ENCODE measurements at places on chromosomes 16 and 17. TPM values are rescaled to one million over a fixed set of nuclear protein-coding genes. Genes with fewer than 3 reads are reported as not detected.

DNA sequence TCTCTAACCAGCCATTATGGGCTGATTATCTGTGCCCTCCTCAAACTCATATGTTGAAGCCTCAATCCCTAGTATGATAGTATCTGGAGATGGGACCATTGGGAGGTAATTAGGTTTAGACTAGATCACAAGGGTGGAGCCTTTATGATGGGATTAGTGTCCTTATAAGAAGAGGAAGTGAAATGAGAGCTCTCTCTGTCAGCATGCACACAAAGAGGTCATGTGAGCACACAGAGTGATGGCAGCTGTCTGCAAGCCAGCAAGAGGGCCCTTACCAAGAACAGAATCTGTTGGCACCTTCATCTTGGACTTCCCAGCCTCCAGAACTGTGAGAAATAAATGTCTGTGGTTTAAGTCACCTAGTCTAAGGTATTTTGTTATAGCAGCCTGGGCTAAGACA is 101.9 kb downstream of the PCTP start:
- no peak for DNase-seq

The CSH1 gene
- not detected for total RNA-seq

GRCh38 chr16:65041667-65042066 is 80.2 kb downstream of the CDH11 start:
- no peak for DNase-seq

The RGS11 gene
- 7.3 TPM for total RNA-seq

The KRTAP4-3 gene
- not detected for total RNA-seq

DNA sequence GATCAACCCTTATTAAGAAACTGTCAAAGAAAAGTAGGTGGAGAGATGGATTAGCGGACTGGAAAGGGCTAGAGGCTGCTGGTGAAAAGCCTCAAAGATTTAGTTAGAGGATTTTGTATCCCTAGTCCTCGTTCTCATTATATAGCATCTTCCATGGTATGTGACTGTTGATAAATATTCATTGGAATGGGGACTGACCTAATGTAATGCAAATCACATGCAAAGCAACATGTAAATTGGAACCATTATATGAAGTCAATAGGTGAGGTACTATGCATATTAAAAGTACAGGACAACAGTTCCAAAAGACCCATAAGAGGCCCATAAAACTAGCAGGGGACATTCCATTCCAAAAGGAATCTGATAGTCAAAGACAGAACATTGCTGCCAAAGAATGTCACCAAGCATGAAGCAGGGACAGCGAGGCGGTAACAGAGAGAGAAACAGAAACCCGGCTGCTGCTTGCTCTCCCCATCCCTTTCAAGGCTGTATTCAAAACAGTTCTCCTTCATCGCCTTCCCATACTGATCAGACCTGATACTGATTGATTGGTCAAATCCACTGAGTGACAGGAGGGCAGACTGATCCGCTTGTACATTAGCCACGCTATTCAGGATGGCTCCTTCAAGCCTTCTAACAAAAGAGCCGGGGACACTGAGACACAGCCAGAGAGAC is 44.5 kb downstream of the SOX9 start:
- no peak for DNase-seq

DNA sequence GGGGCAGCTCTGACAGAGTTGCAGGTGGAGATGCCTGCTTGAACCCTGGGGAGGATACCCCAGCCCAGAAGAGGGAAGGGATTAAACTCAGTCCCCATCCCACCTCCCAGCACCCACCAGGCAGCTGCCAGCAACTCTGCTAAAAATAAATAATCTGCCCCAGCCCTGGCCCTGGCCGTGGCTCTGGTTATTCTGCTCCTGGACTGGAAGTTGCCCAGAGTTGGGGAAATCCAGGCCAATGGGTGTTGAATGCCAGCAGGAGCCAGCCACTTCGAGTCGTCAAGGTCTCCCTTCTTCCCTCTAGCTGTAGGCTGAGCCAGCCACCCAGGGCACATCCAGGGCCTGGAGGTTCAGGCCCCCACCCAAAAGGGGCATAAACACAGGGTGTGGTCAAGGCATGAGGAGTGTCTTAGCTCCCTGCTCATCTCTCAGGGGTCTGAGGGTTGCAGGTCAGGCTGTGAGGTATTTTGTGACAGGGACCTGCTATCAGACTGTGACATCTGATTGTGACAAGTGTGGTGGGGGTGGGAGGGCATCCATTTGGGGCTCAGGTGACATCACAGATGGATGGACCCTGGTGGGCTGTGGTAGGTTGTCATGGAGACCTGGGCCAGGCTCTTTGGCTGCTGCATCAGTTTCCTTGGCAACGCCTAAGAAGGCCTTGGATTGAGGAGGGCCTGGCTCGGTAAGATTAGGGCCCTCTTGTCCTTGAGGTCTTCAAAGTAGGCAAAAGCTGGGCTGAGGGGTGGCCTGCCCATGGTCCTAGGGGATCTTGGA is 1.0 kb upstream of the RRAD start:
- DNase-seq, result peak; percentile 88

DNA sequence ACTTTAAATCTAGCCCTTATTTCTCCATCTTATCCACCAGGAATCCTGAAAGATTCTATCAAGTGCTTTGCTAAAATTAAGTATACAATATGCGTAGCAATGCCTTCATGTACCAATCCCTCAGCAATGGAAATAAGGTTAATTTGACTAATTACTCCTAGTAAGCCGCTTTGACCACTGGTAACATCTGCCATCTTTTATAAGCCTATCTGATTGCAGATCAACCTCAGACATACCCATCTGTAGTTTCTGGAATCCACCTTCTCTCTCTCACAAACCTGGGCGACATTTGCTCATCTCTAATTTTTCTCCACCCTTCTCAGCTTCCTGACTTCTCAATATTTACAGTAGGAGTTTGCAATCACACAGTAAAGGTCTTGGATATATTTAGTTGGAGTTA is 138.8 kb upstream of the CRHR1 start:
- no peak for DNase-seq

DNA sequence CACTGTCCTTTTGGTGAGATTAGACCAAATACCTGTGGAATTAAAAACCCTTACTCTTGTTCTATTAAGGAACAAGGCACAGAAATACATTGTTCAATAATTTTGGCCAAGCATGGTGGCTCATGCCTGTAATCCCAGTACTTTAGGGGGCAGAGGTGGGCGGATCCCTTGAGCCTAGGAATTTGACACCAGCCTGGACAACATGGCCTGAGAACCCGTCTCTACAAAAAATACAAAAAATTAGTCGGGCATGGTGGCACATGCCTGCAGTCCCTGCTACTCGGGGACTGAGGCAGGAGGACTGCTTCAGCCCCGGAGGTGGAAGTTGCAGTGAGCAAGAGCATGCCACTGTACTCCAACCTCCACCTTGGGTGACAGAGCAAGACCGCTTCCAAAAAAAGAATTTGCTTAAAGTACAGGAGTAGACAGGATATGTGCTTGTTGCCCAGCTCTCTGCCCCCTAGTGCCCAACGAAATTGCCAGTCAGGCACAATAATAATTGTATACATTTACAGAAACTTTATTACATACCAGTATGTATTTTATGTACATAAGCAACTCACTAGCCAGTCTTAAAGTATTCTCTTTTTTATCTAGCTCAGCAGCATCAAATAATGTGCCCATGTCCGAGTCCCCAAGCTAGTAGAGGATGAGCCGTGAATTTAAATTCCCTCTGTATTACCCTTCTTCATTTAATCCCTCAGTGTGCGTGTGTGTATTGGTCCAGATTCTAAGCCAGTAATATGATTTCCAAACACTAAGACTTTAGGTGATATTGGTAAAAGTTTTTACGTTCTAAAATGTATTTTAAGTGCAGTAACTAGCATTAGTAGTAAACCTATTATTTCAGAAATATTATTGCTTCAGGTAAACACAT is 1.4 kb downstream of the THUMPD1 start:
- no peak for DNase-seq

- DNase-seq, result no peak
These were observed 59.7 kb upstream of the DNAJA2 start for GRCh38 chr16:47033176-47033575.

- peak; percentile 83 for DNase-seq
These were observed 106.9 kb downstream of the SOCS1 start for GRCh38 chr16:11149011-11149616.

GRCh38 chr16:53309457-53309856 is 124.8 kb upstream of the RBL2 start:
- DNase-seq, result no peak

GRCh38 chr17:51289696-51290111 is 29.4 kb downstream of the UTP18 start:
- no peak for DNase-seq

The ZNF624 gene
- 9.2 TPM for total RNA-seq

All from adrenal gland (tissue), 19 donors.